ENCODE measurements at places on chromosomes 2 and 18. TPM values are rescaled to one million over a fixed set of nuclear protein-coding genes. Genes with fewer than 3 reads are reported as not detected.

DNA sequence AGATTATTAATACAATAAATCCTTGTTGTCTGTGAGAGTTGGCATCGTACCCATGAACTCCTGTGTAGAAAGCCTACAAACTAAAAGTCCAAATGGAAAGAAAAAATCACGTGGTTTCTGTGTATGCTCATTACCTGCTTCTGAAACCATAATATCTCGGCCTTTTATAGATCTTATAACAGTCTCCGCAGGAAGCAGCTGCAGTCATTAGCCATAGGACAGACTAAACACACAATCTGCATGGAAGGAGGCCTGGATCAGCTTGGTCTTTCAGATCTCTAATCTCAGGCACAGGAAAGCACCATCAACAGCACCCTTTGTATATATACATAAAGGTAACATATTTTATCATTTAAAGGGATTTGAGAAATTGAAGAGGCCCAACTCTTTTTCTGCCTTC is 508.9 kb upstream of the TCF4 start:
- DNase-seq = no peak

DNA sequence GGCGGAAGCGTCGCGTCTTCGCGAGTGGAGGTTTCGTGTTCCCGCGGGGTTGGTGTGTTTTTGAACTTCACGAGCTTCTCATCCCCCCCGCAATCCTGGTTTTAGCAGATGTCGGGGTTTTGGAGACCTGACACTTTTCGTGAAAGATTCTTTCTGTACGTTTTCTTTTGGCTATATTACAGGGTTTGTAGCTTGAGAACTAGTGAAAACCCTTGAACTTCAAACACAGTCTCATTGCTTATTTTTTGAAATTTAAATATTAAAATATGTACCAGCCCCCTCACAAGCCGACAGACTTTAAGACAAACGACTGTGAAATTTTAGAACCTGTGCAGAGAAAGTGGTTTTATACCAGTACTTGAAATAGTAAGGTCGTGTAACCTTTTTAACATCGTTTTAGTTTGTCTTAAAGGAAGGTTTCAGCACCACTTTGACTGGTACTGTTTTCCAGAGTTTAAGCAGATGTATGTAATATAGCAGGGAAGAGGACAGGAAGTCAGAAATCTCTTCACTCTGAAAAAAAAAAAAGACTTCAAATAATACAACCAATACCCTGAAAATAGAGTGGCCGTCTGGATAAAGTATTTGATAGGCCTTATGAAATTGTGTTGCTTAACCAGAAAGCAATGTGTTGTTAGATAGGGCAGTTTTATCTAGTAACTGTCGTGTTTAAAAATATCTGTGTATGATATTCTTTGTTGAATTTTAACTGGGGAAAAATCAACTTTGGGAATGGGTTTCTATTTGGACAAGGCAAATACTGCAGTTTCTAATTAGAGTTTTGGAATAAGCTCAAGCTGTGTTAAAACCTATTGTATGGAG is 1.4 kb downstream of the SPATS2L start:
- DNase-seq = no peak

Gene TLX2
- total RNA-seq = not detected

GRCh38 chr2:182946958-182947369 is 80.5 kb upstream of the FRZB start:
- no peak for DNase-seq

- no peak for DNase-seq
Measured at GRCh38 chr18:58525928-58526424, 102.9 kb downstream of the ALPK2 start.

Gene GCA
- total RNA-seq = 7.4 TPM
